ENCODE measurements at places on chromosomes 3 and 15. TPM values are rescaled to one million over a fixed set of nuclear protein-coding genes. Genes with fewer than 3 reads are reported as not detected.

The NR2E3 gene
- polyA plus RNA-seq = not detected

The MCF2L2 gene
- 0.32 TPM for polyA plus RNA-seq

The GOLGA8Q gene
- polyA plus RNA-seq = not detected

The FANCD2OS gene
- not detected for polyA plus RNA-seq

The SERPINI2 gene
- not detected for polyA plus RNA-seq

The PPARG gene
- 19.0 TPM for polyA plus RNA-seq

The SPINK8 gene
- not detected for polyA plus RNA-seq

The SCN5A gene
- 0.06 TPM for polyA plus RNA-seq

DNA sequence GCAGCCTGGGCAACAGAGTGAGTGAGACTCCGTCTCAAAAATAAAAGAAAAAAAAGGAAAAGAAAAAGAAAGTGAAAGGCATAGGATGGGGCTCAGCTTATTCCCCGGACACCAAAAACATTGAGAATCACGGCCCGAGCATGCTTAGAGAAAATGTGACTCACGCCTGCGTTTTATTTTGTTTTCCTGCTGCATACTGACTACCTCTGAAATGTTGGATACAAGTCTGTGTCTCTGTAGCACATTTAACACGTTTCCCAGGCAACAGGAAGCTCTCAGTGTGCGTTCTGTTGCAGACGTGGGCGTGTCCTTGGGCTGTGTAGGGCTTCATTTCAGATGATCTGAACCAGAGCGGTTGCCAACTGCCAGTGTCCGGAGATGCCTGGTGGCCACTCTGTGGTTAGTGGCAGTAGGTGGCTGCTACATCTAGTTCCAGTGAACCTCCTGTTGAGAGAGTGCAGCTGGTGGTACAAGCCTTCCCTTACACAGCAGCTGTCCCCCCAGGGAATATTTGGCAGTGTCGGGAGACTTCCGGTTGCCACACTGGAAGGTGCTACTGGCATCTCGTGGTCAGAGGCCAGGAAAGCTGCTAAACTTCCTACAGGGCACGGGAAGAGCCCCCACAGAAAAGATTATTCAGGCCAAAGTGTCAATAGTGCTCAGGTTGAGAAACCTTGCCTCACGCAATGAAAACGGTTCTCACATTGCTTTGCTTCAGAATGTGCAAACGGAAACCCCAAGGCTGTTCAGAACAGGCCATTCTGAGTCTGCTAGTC is 3.0 kb downstream of the SLC51A start:
- DNase-seq = peak; percentile 62
- peak overlapping the region; percentile 50 for H3K4me3 ChIP-seq
- H3K27me3 ChIP-seq = no peaks in the 10 kb centered on the region
- no peak overlapping the region for H3K27ac ChIP-seq

- H3K27ac ChIP-seq = no peak overlapping the region
- no peaks in the 10 kb centered on the region for H3K27me3 ChIP-seq
- no peak overlapping the region for H3K4me3 ChIP-seq
- no peak for DNase-seq
- peaks cover 9% of the 10 kb centered on the region for H3K36me3 ChIP-seq
- no peaks in the 10 kb centered on the region for H3K4me1 ChIP-seq
Observed at GRCh38 chr3:49370585-49371290, 12.6 kb upstream of the GPX1 start.

- no peaks in the 10 kb centered on the region for H3K36me3 ChIP-seq
- peak overlapping the region; percentile 90 for H3K4me3 ChIP-seq
- H3K4me1 ChIP-seq = peaks cover 11% of the 10 kb centered on the region
- peak overlapping the region; percentile 99 for H3K27ac ChIP-seq
- no peaks in the 10 kb centered on the region for H3K27me3 ChIP-seq
- no peak for DNase-seq
Observed at GRCh38 chr15:35545316-35545823, 595 bp downstream of the DPH6 start.

GRCh38 chr3:59758672-59759071 is 708.8 kb upstream of the CFAP20DC start:
- no peaks in the 10 kb centered on the region for H3K27me3 ChIP-seq
- no peak overlapping the region for H3K4me3 ChIP-seq

- DNase-seq = no peak
- no peak overlapping the region for H3K27ac ChIP-seq
- H3K36me3 ChIP-seq = no peaks in the 10 kb centered on the region
- H3K27me3 ChIP-seq = no peaks in the 10 kb centered on the region
- H3K4me1 ChIP-seq = no peaks in the 10 kb centered on the region
Observed at GRCh38 chr3:38738630-38739395, 77.2 kb downstream of the SCN10A start.

- no peaks in the 10 kb centered on the region for H3K27me3 ChIP-seq
- H3K4me1 ChIP-seq = no peaks in the 10 kb centered on the region
- no peak overlapping the region for H3K4me3 ChIP-seq
- DNase-seq = no peak
- no peak overlapping the region for H3K27ac ChIP-seq
Observed at GRCh38 chr3:71565316-71565715, 18.2 kb downstream of the FOXP1 start.
